Activated CD8-positive, alpha-beta T cell treated with anti-CD3 and anti-CD28 coated beads for 36 hours (primary cell): ENCODE measurements at places on chromosomes 4 and X. TPM values are rescaled to one million over a fixed set of nuclear protein-coding genes. Genes with fewer than 3 reads are reported as not detected.

FGF5 gene
- total RNA-seq: not detected

DNA sequence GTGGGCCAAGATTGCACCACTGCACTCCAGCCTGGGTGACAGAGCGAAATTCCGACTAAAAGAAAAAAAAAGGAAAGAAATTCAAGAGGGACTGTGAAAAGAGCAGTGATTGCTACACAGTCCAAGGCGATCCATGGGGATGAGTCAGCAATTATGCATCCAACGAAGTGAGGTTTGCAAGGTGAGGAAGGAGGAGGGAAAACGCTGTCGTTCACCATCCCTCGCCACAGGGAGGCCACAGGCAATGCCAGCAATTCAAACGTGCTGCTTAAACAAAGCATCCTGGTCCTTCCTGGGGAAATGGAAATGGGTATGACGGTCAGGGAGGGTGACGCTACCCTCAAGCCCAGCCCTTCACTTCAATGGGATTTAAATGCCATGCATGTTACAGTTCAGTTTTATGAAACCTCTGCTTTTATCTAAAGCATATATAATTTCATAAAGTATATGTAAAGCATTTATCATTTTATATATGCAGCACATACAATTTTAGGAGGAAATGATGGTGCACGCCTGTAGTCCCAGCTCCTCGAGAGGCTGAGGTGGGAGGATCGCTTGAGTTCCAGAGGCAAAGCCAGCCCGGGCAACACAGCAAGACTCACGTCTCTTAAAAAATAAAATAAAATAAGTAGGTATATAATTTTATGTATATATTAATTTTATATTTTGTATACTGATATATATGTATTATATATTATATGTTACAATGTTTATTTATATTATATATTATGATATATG lies 108.7 kb downstream of the DHRSX start:
- H3K4me3 ChIP-seq: no peak overlapping the region
- no peak overlapping the region for H3K27ac ChIP-seq
- no peak for DNase-seq
- H3K27me3 ChIP-seq: no peaks in the 10 kb centered on the region
- no peaks in the 10 kb centered on the region for H3K4me1 ChIP-seq
- H3K36me3 ChIP-seq: peaks cover 32% of the 10 kb centered on the region

DNA sequence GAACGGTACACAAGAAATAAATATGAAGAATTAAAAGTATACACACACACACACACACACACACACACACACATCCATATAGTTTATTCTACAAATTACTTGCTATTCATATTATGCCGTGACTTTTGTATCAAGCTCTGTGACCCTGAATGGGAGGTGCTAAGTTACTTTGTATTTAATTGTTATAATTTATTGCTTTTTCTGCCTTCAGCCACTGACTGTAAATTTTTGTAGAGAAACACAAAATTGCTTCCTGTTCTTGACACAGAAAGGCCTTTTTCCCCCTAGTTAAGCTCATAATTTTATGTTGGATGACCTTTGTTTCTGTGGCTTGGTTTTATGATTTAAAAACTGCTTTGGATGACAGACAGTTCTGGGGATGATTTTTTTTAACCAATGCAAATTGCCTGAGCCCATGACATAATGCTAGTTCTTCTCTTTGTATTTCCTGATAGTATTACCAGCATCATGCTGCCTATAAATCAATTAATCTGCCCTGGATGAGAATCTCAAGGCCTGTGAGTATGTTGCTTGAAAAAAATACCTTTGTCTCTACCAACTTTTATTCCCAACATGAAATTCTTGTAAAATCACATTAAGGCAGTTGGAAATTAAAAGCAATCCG lies 140.0 kb downstream of the FMR1NB start:
- no peaks in the 10 kb centered on the region for H3K27me3 ChIP-seq
- no peaks in the 10 kb centered on the region for H3K36me3 ChIP-seq
- no peak for DNase-seq
- no peaks in the 10 kb centered on the region for H3K4me1 ChIP-seq

DNA sequence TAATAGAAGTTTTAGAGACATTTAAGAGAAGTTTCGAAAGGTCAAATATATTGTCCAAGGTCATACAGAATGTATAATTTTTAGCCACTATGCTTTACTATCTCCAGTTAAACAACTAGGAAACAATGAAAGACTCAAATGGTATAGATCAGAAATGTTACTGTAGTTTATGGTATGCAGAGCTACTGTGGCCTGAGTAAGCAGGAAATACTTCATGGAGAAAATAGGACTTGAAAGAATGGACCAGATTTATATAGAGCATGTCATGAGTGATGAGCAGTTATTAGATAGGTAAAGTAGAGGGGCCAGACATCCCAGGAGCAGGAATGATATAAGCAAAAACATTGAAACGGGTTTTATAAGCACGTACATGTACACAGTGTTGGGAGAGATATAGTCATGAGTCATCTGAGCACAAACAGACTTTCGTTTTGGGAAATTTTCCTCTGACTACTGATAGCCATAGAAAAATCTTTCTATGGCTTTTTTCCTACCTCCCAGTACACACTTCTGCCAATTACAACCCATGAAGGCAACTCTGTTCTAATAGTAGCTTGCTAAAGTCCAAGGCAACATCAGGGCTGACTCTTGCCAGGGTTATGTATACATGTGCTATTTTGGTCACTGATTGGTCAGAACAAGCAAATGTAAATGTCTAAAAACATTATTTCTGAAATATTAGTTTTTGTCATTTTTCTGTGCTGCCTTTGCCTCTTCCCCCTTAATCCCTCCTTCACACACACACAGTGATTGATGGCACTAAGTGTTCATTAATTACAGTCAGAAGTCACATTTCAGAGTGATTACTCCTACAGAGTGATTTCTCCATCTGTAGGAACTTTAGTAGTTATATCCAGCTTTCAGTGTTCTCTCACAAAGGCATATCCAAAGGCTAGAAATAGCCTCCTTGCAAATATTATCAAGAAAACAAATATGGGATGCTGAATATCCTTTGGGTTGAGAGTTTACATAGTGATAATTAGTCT lies 198.7 kb downstream of the ENOX2 start:
- H3K4me1 ChIP-seq: no peaks in the 10 kb centered on the region
- no peak for DNase-seq
- H3K36me3 ChIP-seq: peaks cover 2% of the 10 kb centered on the region
- H3K27ac ChIP-seq: no peak overlapping the region
- no peaks in the 10 kb centered on the region for H3K27me3 ChIP-seq
- no peak overlapping the region for H3K4me3 ChIP-seq

DNA sequence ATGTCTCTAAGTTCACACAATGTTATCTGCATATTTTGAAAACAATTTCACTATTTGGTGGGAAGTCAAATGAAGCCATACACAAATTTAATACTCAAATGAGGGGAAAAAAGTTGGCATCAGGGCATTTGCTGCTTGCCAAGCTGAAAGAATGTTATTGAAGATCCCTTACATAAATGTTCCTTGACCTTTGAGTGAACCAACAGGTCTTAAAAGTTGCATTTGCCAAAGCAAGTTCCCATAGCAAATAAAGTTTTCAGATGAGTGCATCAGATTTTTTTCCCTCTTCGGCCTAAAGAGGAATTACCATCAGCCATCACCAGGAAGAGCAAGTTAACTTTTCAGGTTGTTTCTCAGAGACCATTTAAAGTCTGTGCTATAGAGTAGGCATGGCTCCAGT lies 115.9 kb downstream of the COX18 start:
- H3K36me3 ChIP-seq: no peaks in the 10 kb centered on the region
- H3K27ac ChIP-seq: no peak overlapping the region
- H3K4me3 ChIP-seq: no peak overlapping the region
- no peak for DNase-seq
- peaks cover 16% of the 10 kb centered on the region for H3K27me3 ChIP-seq

GRCh38 chrX:39772057-39772832 lies 325.5 kb downstream of the BCOR start:
- peak overlapping the region; percentile 56 for H3K4me3 ChIP-seq
- no peaks in the 10 kb centered on the region for H3K36me3 ChIP-seq
- no peaks in the 10 kb centered on the region for H3K27me3 ChIP-seq
- H3K27ac ChIP-seq: peak overlapping the region; percentile 91
- DNase-seq: peak; percentile 89
- peaks cover 36% of the 10 kb centered on the region for H3K4me1 ChIP-seq

DNA sequence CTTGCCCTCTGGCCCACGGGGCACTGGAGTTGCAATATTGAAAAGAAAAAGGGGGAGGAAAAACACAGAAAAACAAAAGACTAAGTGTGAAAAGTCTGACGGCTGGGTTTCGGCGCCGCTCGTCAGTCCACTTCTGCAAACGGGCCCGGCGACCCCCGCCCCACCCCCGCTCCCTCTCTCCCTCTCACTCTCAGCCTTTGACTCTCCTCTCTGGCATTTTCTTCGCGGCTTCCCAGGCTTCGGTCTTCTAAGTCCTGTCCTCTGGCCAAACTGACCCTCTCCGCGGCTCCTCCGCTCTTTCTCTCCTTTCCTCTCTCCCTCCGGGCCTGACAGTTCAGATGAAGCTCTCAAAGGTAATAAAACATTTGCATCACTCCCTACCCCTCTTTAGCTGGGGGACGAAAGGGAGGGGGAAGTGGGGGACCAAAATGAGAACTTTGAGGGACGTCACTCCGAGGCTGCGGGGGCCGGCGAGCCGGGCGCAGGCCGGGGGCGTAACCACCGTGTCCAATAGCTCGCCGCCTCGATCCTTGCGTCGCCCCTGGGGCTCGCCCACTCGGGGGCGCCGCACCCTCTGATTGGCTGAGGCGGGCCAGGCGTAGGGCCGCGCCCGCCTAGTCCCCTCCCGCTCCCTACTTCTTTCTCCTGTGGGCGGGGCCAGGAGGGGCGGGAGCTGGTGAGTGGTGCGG lies at the start of gene NKX6-1:
Gene NKX6-1, minus strand, starts transcription at position 358 of the 689 bp plus-strand sequence. CDS start 1,064 bp downstream, outside the sequence.
- peaks cover 85% of the 10 kb centered on the region for H3K27me3 ChIP-seq
- peaks cover 14% of the 10 kb centered on the region for H3K36me3 ChIP-seq
- peak within 1 kb of the TSS; percentile 64 for H3K4me3 ChIP-seq
- H3K27ac ChIP-seq: no peak within 1 kb of the TSS
- H3K4me1 ChIP-seq: peaks cover 15% of the 10 kb centered on the region

GRCh38 chr4:145812919-145813318 lies 125.7 kb downstream of the ZNF827 start:
- peaks cover 52% of the 10 kb centered on the region for H3K4me1 ChIP-seq
- no peaks in the 10 kb centered on the region for H3K27me3 ChIP-seq
- H3K27ac ChIP-seq: no peak overlapping the region
- H3K36me3 ChIP-seq: peaks cover 83% of the 10 kb centered on the region
- no peak overlapping the region for H3K4me3 ChIP-seq
- no peak for DNase-seq

SMAD1 gene
- 0.67 TPM for total RNA-seq

DNA sequence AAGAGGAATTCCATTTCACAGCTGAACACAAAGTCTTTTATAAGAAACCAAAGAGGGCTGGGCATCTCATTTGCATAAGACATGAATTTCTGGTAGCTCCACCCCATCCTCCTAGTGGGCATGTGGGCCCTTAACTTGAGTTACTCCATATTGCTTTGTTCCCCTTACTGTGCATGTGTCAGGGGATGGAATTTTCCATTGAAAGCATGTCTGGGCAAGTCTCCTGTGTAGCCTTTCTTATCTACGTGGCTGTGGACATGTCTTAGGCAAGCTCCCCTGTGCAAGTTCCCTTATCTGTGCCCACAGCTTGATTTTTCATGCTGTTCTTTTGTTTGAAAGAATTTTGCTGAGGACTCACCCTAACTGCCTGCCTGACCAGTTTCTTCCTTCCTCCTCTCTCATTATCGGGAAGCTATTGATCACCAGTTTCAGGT lies 123.5 kb upstream of the JADE1 start:
- no peak overlapping the region for H3K27ac ChIP-seq
- peaks cover 9% of the 10 kb centered on the region for H3K27me3 ChIP-seq
- H3K36me3 ChIP-seq: no peaks in the 10 kb centered on the region
- H3K4me3 ChIP-seq: no peak overlapping the region

SPANXA2 gene
- not detected for total RNA-seq

DNA sequence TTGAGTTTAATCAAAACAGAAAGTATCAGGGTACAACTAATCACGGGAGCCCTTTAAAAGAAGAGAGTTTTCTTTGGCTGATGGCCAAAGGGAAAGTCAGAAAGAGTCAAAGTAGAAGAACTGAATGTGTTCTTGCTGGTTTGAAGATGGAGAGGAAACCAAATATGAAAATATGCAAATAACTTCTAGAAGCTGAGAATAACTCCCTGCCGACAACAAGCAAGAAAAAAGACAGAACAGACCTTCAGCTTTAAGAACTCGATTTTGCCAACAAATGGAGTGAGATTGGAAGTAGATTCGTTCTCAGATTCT lies 903.8 kb downstream of the STIM2 start:
- no peaks in the 10 kb centered on the region for H3K27me3 ChIP-seq
- DNase-seq: no peak
- no peak overlapping the region for H3K27ac ChIP-seq
- no peaks in the 10 kb centered on the region for H3K4me1 ChIP-seq
- H3K4me3 ChIP-seq: no peak overlapping the region

TMPRSS11D gene
- not detected for total RNA-seq

BEX3 gene
- total RNA-seq: 30.8 TPM

- H3K4me1 ChIP-seq: peaks cover 60% of the 10 kb centered on the region
- peak; percentile 67 for DNase-seq
- H3K36me3 ChIP-seq: peaks cover 42% of the 10 kb centered on the region
- H3K4me3 ChIP-seq: no peak overlapping the region
- no peaks in the 10 kb centered on the region for H3K27me3 ChIP-seq
Observed at GRCh38 chrX:154091678-154092077, 5.8 kb downstream of the MECP2 start.

SLIT2 gene
- not detected for total RNA-seq

MAGEC2 gene
- total RNA-seq: not detected

FAM9B gene
- not detected for total RNA-seq

TCEAL6 gene
- total RNA-seq: not detected

GRCh38 chr4:113659127-113659526 lies 102.4 kb downstream of the CAMK2D start:
- no peak overlapping the region for H3K27ac ChIP-seq
- H3K36me3 ChIP-seq: peaks cover 42% of the 10 kb centered on the region
- H3K4me1 ChIP-seq: peaks cover 31% of the 10 kb centered on the region
- H3K4me3 ChIP-seq: no peak overlapping the region

- H3K4me3 ChIP-seq: no peak overlapping the region
- no peaks in the 10 kb centered on the region for H3K4me1 ChIP-seq
- H3K36me3 ChIP-seq: no peaks in the 10 kb centered on the region
- H3K27ac ChIP-seq: no peak overlapping the region
- H3K27me3 ChIP-seq: peaks cover 7% of the 10 kb centered on the region
- DNase-seq: no peak
Observed at GRCh38 chr4:44652002-44652401, 577 bp upstream of the YIPF7 start.

DNA sequence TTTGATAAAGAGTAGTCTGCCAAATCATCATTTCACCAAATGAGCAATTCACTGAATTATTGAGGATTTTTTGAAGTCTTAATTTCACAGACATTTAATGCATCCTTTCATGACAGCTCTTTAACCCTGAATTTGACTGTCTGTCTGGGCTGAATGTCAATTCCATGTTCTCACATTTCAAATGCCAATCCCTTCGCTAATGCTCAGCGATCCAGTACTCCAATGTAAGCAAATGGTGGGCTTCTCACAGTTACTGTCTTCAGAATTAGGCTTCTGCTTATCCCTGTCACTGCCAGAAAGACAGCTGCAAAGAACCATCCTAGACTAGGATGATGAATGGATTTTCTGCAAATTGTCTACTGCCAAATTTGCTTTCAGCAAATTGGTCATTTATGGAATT lies 36.2 kb upstream of the USP38 start:
- no peaks in the 10 kb centered on the region for H3K4me1 ChIP-seq
- H3K27ac ChIP-seq: no peak overlapping the region
- H3K36me3 ChIP-seq: peaks cover 11% of the 10 kb centered on the region
